ENCODE measurements at places on chromosomes 7 and 10.

- peak; percentile 67 for DNase-seq
These were observed 55.3 kb upstream of the INPP5A start for GRCh38 chr10:132482090-132482800.

DNA sequence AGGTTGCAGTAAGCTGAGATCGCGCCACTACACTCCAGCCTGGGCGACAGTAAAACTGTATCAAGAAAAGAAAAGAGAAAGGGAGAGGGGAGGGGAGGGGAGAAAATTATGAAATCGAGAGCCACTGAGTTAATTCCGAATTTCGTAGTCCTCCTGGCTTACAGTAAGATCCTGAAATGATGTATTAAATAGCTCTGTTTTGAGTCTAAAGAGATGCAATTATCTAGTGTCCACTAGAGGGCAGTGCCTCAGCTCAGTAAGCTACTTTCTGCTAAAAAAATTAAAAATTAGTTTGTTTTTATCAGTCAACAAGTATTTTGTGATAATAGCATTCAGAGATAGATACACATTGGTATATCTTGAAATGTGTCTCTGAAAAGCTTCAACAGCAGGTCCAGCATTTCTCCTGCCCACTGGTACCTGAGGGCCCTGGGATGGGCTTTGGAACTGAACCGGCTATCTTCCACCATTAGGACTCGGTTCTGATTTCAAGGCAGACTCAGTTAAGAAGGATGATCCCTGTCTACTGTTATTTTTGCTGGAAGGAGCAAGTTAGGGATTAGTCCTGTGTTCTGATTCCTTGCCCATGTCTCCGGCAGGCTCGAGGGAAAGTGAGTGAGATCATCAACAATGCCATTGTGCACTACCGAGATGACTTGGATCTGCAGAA is 19.5 kb downstream of the TSPAN33 start:
- DNase-seq = peak; percentile 82

DNA sequence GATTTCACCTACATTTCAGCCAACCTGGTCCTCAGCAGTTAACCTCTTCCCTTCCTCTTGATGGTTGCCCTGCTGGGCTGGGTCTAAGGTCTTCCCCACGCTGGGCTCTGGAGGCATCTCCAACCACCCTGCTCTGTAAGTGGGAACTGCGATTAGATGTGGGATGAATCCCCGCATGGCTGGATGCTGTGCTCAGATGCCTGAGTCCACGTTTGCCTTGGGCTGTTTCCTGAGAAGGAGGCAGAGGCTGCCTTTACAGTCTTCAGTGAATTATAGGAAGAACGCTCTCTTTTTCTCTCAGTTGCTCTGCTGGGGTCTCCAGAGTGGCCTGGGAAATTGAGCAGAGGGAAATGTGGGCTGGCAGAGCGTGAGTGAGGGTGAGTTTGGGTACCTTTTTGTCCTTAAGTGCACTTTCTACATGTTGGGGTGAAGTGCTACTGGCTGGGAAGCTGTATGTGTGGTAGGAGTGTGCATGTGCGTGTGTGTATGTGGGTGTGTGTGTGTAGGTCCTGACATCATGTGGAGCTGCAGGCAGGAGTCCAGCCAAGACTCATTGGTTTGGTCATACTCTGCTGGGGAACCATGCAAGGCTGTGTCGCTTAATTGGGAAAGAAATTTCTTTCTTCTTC is 1.5 kb downstream of the GIMAP8 start:
- no peak for DNase-seq

DNA sequence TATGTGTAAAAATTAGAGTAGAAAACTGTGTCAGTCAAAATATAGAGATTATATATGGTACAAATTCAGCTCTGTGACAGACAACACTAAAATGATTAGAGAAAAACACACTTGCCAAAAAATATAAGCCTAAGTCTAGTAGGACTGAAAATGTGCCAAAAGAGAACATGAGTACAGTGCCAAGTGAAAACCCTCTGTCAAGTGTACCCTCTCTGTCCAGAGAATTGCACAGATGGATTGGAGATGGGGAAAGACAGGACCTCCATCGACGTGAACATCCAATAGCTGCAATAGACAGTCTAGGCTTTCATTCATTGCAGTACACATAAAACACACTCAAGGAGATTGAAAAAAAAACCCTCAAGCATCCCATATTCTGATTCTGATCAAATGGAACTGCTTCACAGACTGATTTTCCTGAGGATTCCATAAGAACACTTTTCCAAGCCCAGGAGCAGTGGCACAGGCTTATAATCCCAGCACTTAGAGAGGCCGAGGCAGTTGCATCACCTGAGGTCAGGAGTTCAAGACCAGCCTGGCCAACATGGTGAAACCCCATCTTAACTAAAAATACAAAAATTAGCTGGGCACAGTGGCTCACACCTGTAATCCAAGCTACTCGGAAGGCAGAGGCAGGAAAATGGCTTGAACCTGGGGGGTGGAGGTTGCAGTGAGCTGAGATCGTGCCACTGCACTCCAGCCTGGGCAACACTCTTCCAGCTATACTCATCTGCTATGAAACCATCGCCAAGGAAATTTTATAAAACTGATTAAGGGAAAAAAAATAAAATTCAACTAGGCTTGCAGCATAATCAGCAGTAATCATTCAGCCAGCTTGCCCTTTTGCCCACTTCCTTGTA is 110.0 kb upstream of the TRIM24 start:
- no peak for DNase-seq

- peak; percentile 26 for DNase-seq
These were observed 146.9 kb downstream of the TPST1 start for GRCh38 chr7:66352071-66352470.

DNA sequence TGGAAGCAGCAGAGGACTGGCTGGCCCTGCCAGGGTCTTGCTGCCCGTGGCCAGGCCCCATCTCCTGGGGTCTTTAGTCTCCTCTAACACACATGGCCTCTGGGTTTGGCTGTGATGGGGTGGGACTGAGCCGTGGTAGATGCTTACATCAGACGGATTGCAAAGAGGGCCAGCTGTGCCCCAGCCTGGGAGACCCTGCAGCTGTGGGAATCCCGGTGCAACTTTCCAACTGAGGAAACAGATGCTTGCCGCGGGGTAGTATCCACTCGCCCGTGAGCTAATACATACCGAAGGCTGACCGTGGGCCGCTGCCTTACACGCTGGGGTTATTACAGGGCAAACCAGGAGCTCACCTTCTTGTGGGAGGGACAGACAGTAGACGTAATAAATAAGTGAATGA is 24.1 kb upstream of the SH2B2 start:
- DNase-seq = no peak

DNA sequence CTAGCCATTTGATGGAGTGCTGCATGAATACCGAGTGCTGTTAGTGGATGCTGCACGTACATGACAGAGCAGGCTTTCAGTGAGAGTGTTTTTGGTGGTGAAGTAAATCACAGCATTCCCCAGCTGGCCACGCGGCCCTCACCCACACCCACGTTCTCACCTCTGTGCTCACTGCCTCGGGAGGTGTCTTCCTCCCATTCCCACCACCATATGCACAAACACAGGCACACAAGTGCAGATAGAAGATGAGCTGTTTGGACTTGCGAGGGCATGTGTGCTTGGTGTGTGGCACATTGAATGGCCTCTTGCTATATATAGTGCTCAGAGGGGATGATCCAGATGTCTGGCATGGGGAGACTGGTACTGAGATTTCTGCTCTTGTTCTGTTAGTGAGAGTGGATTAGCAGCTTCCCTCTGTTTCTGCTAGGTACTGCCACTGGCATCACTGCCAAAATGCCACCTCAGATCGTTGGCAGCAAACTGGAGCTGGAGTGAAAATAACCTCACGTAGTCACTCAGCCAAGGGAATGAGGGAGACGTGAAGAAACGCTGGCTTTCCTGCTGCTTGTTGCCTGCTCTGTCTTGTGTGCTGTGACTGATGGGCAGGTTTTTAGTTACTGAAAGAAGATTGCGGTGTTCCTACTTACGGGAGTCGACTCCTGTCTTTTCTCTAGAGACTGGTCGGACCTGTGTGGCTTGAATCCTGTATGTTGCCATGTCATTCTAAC is 19.1 kb downstream of the DNAJB6 start:
- DNase-seq = peak; percentile 22

GRCh38 chr10:44008917-44009709 is 360.4 kb upstream of the ZNF32 start:
- no peak for DNase-seq

DNA sequence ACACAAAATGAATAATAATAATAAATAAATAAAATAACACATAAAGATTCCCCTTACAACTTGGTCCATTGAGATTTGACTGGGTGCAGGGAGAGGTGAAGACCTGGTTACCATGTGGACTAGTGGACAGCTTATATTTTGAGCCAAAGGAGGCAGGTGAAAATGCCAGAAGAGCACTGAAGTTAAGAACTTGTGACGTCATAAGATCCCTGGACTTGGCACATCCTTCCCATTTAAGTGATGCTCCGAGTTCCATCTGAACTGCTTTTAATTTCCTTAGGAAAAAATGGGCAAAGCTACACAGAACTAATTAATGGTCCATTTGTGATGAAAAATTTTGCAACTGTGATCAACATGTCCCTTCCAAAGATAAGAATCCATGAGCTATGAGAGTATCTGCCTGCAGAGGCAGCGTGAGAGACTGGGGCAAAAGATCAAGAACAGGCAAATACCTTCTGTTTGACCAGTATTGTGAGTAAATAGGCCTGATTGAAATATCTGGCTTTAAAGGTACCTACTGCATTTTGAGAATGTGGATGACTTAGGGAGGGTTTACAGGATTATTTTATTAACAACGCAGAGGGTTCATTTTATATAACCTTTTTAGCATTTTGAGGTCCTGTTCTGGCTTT is 101.2 kb upstream of the POT1 start:
- no peak for DNase-seq

- no peak for DNase-seq
These were observed 65.1 kb downstream of the MINDY3 start for GRCh38 chr10:15795036-15795792.

GRCh38 chr10:48792687-48793096 is 108.0 kb downstream of the WDFY4 start:
- peak; percentile 57 for DNase-seq

- no peak for DNase-seq
These were observed 100.1 kb upstream of the BET1 start for GRCh38 chr7:94104301-94104700.

DNA sequence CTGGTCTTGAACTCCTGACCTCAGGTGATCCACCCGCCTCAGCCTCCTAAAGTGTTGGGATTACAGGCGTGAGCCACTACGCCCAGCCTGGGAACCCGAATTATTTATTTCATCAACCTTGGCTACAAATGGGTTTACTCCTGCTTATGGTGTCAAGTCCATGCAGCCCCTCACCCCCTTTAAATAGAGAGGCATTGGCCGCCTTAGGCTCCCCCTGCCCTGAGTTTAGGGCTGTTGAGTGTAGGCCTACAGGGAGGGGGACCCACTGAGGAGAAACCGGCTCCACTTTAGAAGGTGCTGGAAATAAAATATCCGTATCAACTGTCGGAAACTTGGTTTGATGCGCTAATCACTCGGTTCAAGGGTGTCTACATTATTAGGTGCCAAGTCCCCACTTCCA is 8.7 kb upstream of the SP8 start:
- no peak for DNase-seq

- DNase-seq = no peak
These were observed 331.5 kb upstream of the NPVF start for GRCh38 chr7:25559581-25560367.

DNA sequence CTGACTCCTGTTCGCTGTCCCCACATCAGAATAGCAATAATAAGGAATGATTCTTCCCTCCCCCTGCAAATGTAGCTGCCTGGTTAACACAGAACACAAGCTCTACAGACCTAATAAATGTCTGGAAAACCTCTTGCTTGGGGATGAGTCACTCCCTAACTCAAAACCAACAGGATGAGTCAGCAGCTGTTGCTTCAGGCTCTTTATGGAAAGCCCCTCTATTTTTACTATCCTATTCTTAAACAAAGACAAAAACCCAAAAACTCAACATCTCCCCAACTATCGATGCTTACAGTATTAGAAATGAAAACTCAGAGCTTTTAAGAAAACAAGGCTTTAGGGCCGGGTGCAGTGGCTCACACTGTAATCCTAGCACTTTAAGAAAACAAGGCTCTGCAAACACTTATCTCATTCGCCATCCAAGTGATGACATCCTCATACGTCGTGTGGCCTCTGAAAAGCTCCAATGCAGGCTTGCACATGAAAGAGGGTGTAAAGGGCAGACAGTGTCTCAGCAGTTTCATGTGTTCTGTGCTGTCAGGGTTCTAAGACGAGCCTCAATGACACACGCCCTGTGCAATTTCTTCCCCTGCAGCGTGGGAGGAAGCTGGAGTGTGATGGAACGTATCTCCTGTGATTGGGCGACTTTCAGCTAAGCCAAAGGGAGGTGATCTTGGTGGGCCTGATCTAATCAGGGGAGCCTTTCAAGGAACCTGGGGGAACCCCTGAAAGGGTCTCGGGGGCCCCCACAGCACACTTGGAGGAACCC is 70.1 kb downstream of the AMZ1 start:
- DNase-seq = peak; percentile 96

GRCh38 chr7:75987805-75988567 is 6.4 kb downstream of the TMEM120A start:
- DNase-seq = no peak

DNA sequence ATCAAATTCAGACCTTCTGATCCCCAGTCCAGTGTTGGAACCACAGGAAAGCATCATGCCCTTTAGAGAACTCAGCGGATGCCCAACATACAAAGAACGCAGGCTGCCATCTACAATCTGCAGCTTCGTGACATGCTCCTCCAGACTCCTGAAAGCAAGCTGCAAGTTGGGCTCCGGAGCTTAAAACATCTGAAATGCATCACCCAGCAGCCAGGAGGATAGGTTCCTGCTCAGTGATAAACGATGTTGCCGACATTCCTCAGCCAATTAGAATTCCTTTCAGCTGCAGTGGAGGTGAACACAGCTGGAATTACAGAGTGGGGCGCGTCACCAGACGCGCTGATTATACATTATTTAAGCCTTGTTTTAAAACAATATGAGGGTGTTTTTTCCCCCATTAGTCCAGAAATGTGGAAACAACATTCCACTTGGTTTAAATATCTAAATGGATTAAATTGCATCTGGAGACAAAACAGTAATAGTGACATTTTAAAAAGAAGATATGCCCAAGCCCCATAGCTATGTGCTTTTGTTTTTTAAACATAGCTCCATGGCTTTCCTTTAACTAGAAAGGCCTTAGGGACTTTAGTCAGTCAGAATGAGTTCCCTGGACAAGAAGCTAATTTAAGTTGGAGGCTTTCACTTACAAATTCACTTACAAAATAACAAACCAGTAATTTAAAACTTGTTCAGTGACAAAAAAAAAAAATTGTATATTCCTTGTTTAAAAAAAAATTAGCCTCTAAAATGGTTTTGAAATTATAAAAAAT is 6.3 kb downstream of the SMURF1 start:
- peak; percentile 79 for DNase-seq

- DNase-seq = no peak
These were observed 24.4 kb downstream of the PLXNA4 start for GRCh38 chr7:132551886-132552285.

- DNase-seq = no peak
These were observed 33.3 kb upstream of the KDM7A start for GRCh38 chr7:140209866-140210609.

GRCh38 chr10:93958834-93959233 is 34.9 kb upstream of the PLCE1 start:
- no peak for DNase-seq

- peak; percentile 64 for DNase-seq
These were observed 37.0 kb upstream of the CNNM1 start for GRCh38 chr10:99292159-99292558.

Measured in cardiac fibroblast (primary cell).